ENCODE measurements at places on chromosomes 12 and 14. TPM values are rescaled to one million over a fixed set of nuclear protein-coding genes. Genes with fewer than 3 reads are reported as not detected.

The RNF212B gene
- total RNA-seq, result not detected

- H3K36me3 ChIP-seq, result no peaks in the 10 kb centered on the region
- H3K4me3 ChIP-seq, result no peak overlapping the region
- DNase-seq, result no peak
- no peak overlapping the region for H3K27ac ChIP-seq
Observed at GRCh38 chr12:107492393-107493134, 193.0 kb upstream of the PWP1 start.

- H3K27ac ChIP-seq, result no peak overlapping the region
- peaks cover 3% of the 10 kb centered on the region for H3K36me3 ChIP-seq
- no peak for DNase-seq
- no peak overlapping the region for H3K4me3 ChIP-seq
- no peaks in the 10 kb centered on the region for H3K4me1 ChIP-seq
- H3K27me3 ChIP-seq, result no peaks in the 10 kb centered on the region
Observed at GRCh38 chr14:103729496-103730448, 14.2 kb downstream of the ZFYVE21 start.

GRCh38 chr12:53696285-53696654 is 20.4 kb upstream of the ATP5MC2 start:
- H3K4me3 ChIP-seq, result no peak overlapping the region
- no peaks in the 10 kb centered on the region for H3K27me3 ChIP-seq
- H3K4me1 ChIP-seq, result no peaks in the 10 kb centered on the region
- no peak overlapping the region for H3K27ac ChIP-seq
- DNase-seq, result no peak

DNA sequence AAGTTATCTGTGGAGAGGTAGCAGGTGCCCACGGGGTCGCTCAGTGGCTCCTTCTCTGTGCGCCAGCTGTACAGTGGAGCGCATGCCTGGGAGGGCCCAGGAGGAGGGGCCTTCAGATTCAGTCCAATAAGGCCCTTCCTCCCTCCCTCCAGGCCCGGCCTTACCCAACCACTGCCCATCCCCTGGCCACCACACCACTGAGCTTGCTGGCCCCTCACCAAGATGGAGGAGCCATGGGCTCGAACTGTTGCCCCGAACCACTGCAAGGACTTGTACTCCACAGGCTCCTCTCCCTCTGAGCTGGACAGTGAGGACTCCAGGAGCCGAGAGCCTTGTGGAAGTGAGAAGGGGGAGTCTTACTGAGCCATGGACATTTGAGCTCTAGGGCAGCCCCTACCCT is 9.8 kb downstream of the ITGA5 start:
- no peak overlapping the region for H3K27ac ChIP-seq
- no peaks in the 10 kb centered on the region for H3K27me3 ChIP-seq
- H3K36me3 ChIP-seq, result peaks cover 19% of the 10 kb centered on the region

- H3K4me1 ChIP-seq, result no peaks in the 10 kb centered on the region
- no peak overlapping the region for H3K4me3 ChIP-seq
- no peaks in the 10 kb centered on the region for H3K36me3 ChIP-seq
- no peaks in the 10 kb centered on the region for H3K27me3 ChIP-seq
- H3K27ac ChIP-seq, result no peak overlapping the region
Observed at GRCh38 chr14:38882533-38882932, 220.5 kb downstream of the SEC23A start.

The CCDC196 gene
- total RNA-seq, result not detected

The ACTR6 gene
- 23.9 TPM for total RNA-seq

GRCh38 chr14:98909251-98909944 is 362.6 kb downstream of the BCL11B start:
- H3K27ac ChIP-seq, result no peak overlapping the region
- no peaks in the 10 kb centered on the region for H3K36me3 ChIP-seq
- H3K4me1 ChIP-seq, result no peaks in the 10 kb centered on the region

- H3K27me3 ChIP-seq, result no peaks in the 10 kb centered on the region
- no peaks in the 10 kb centered on the region for H3K36me3 ChIP-seq
- no peak for DNase-seq
- H3K4me1 ChIP-seq, result no peaks in the 10 kb centered on the region
Observed at GRCh38 chr14:43786066-43786762, 720.9 kb downstream of the FSCB start.

DNA sequence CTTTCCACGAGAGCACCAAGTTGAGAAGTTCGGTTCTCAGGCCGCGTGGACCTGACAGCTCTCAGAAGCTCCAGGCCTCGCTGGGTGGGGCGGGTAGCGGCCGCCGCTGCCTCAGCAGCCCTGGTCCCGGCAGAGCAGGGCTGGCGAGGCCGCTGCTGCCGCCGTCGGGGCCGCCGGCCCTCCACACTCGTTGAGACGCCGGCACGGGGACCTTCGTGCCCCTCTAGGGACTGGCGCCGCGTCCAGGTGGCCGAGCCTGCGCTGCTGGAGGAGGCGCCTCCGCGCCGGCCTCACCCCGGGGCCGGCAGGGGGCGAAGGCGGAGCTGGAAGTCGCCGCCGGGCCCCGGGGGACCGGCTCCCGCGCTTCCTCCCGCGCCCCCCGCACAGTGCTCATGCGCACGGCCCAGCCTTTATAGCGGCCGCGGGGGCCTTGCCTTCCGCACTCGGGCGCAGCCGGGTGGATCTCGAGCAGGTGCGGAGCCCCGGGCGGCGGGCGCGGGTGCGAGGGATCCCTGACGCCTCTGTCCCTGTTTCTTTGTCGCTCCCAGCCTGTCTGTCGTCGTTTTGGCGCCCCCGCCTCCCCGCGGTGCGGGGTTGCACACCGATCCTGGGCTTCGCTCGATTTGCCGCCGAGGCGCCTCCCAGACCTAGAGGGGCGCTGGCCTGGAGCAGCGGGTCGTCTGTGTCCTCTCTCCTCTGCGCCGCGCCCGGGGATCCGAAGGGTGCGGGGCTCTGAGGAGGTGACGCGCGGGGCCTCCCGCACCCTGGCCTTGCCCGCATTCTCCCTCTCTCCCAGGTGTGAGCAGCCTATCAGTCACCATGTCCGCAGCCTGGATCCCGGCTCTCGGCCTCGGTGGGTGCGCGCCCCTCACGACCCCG is at the start of gene COCH:
TSS of gene COCH (plus strand) at position 440 of the 879 bp plus-strand sequence. CDS start at position 820, 380 bp downstream.
- no peaks in the 10 kb centered on the region for H3K4me1 ChIP-seq
- H3K36me3 ChIP-seq, result no peaks in the 10 kb centered on the region
- peak; percentile 77 for DNase-seq
- H3K27ac ChIP-seq, result no peak within 1 kb of the TSS

- H3K4me3 ChIP-seq, result no peak overlapping the region
- no peak overlapping the region for H3K27ac ChIP-seq
- no peaks in the 10 kb centered on the region for H3K36me3 ChIP-seq
- no peak for DNase-seq
- H3K4me1 ChIP-seq, result no peaks in the 10 kb centered on the region
- H3K27me3 ChIP-seq, result no peaks in the 10 kb centered on the region
Observed at GRCh38 chr14:71362920-71363584, 455.8 kb downstream of the PCNX1 start.

GRCh38 chr12:56521590-56522371 is at the start of gene RBMS2:
RBMS2 (plus strand) TSS chr12:56521820; CDS start chr12:56522024, 204 bp downstream.
- peak within 1 kb of the TSS; percentile 85 for H3K4me3 ChIP-seq
- H3K27me3 ChIP-seq, result no peaks in the 10 kb centered on the region
- H3K27ac ChIP-seq, result peak within 1 kb of the TSS; percentile 64
- DNase-seq, result peak; percentile 90
- no peaks in the 10 kb centered on the region for H3K36me3 ChIP-seq

GRCh38 chr12:28215021-28215420 is 24.8 kb downstream of the CCDC91 start:
- H3K27me3 ChIP-seq, result no peaks in the 10 kb centered on the region
- no peaks in the 10 kb centered on the region for H3K36me3 ChIP-seq
- H3K4me3 ChIP-seq, result no peak overlapping the region
- no peak overlapping the region for H3K27ac ChIP-seq
- DNase-seq, result no peak

DNA sequence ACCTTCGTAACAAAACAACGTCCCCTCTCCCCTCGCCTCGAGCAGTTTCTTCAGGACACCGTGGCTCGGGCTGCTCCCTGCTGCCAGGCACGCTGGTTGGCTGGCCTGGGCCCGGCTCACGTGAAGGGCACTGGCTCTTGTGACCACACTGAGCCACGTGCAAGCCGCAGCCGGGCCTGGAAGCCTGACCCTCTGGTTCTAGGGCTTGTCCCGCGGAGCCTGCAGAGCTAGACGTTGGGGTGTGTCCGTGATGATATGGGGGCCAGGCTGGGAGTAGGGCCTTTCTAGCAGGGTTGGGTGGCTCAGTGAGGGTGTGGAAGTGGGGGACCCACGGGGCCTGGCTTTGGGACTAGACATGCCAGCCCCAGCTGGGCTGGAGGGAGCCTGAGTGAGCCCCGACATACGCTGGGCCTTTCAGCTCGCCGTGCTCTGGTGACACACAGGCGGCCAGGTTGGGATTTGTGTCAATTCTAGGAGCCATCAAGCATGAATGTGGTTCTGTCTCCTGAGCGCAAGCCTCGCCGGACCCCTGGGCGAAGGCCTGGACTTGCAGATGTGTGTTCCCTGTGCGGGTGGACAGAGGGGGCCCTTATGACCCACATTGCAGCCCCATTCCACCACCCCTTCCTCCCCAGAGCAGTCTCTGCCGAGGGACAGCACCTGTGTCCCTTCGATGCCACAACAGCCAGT is 13.6 kb upstream of the AMN start:
- peak; percentile 40 for DNase-seq
- H3K4me3 ChIP-seq, result no peak overlapping the region
- H3K27ac ChIP-seq, result no peak overlapping the region
- H3K36me3 ChIP-seq, result no peaks in the 10 kb centered on the region
- no peaks in the 10 kb centered on the region for H3K27me3 ChIP-seq
- H3K4me1 ChIP-seq, result no peaks in the 10 kb centered on the region

All from aorta (tissue), 5 donors.